Motor neuron (in vitro differentiated cells): ENCODE measurements at places on chromosomes 3 and 15. TPM values are rescaled to one million over a fixed set of nuclear protein-coding genes. Genes with fewer than 3 reads are reported as not detected.

DNA sequence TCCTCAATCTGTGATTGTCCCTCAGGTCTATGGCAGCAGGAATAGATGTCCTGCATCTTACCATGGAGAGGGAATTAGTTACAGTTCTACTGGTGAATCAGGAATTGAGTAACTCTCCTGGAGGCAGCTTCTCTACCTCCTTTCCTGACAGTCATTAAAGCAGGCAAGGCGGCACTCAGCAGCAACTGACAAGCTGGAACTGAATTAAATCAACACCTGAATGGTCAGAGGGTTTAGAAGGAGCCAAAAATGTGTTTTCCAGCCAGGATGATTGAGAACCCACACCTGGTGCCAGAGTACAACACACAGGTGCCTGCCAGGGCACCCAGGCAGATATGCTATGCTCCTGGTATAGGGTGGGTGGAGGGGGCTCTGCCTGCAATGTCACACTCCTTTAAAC lies 43.1 kb upstream of the TIPARP start:
- ATAC-seq: no peak

DNA sequence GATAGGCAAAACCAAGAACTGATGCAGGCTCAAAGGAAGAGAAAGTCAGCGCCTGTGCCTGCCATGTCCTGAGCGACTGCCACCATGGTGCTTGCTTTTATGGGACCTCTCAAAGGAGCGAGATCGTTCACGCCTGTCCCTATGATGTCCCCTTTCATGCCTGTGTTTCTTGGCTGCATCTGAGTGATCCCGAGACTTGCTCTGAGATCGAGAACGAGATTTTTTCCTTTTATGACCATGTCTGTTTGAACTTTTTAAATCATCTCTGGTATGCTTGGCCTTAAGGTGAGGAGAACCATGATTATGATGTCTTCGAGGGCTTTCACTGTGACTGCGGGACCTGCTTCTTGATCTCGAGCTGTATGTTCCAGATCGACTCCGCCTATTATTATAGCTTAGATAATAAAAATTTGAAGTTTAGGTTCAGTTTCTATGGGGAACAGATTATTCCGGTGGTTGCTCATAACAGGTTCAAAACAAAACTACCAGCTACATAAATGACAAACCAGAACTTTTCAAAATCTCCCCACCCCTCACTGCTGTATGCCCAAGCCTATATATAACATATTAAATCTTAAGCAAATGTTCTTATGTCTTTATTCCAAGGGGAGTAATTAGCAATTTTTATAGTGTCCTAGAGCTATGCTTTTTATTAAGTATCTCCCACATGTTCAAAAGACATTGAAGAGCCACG lies 11.6 kb downstream of the CCNL1 start:
- no peak for ATAC-seq

DNA sequence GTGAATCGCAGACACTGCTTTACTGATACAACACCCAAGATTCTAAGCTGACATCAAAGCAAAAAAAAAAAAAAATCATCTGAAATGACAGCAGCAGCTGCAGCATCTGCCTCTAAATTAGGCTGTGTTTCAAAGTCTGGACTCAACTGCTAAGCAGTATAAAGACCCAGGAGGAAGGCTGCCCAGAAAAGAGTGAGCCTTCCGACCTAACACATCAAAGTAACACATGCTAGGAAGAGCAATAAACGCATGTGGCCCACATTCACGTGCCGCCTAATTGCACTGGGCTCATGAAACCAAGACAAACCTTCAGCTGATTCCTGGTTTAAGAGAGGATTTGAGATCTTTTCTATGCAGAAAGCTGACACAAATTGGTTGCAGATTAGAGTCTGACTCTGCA lies 317.1 kb downstream of the ZIC4 start:
- ATAC-seq: no peak

GRCh38 chr3:114741066-114741465 lies 406.0 kb downstream of the ZBTB20 start:
- ATAC-seq: no peak

DNA sequence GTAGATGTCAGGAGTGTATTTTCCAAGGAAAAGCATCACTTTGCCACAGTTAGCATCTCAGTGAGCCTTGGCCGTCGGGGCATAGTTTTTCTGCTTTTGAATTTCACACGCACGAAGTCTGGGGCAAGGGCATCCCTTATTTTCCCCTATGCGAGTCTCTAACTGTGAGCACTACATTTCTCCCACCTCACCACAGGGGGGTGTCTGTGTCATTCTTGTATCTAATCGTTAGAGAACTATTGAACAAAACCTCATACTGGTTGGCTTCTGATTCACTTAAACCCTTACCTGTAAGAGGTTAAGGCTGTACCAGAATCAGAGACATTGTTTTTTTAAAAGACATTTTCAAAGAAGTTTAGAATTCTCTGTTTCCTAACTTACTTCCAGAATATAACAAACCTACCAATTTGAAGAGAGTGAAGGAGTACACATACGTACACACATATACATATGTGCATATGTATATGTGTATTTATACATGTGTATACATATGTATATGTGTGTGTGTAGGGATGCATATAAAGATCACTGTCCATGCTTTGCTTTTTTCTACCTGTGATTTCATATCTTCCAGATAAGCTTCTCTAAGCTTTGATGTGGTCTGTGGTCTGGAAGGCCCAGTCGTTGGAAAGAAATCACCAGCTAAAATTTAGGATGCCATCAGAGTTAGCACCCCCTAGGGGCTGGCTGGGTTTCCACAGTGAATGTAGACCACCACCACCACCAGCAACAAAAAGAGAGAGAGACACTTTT lies 49.4 kb downstream of the MYZAP start:
- peak; percentile 95 for ATAC-seq

DNA sequence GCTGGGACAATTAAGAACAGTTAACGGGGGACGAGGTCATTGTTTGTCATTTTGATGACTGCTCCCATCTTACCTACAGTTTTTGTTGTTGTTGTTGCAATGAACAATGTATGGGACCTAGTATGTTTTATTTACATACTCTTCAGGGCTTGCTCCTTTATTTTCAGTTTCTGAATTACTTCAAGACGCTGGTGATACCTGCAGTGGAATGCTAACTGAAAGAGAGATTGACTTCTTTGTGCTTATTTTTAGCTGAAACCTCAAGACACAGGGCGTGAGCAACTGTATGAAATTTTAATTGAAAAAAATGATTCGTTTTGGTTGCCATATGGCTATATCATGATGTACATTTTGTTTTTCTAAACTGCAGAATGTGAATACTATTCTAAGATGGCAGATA lies 297.9 kb downstream of the EDEM1 start:
- ATAC-seq: no peak

GRCh38 chr15:88911766-88912118 lies 1.4 kb downstream of the MFGE8 start:
- no peak for ATAC-seq

- no peak for ATAC-seq
Observed at GRCh38 chr3:125261031-125261430, 48.5 kb upstream of the SLC12A8 start.

- ATAC-seq: no peak
Observed at GRCh38 chr3:121896823-121897222, 2.6 kb downstream of the SLC15A2 start.

DNA sequence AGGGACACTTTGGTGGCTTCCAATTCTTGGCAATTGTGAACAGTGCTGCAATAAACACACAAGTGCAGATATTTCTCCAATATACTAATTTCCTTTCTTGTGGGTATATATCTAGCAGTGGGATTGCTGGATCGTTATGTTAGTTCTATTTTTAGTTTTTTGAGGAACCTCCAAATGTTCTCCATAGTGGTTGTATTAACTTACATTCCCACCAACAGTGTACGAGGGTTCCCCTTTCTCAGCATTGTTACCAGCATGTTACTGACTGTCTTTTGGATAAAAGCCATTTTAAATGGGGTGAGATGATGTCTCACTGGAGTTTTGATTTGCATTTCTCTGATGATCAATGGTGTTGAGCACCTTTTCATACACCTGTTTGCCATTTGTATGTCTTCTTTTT lies 92.8 kb downstream of the DAPK2 start:
- ATAC-seq: no peak

GRCh38 chr3:50047426-50047825 lies 41.3 kb upstream of the RBM5 start:
- ATAC-seq: no peak

- ATAC-seq: no peak
Observed at GRCh38 chr15:57108296-57108695, 189.9 kb downstream of the TCF12 start.

- ATAC-seq: no peak
Observed at GRCh38 chr3:17800232-17800631, 57.8 kb upstream of the TBC1D5 start.

DNA sequence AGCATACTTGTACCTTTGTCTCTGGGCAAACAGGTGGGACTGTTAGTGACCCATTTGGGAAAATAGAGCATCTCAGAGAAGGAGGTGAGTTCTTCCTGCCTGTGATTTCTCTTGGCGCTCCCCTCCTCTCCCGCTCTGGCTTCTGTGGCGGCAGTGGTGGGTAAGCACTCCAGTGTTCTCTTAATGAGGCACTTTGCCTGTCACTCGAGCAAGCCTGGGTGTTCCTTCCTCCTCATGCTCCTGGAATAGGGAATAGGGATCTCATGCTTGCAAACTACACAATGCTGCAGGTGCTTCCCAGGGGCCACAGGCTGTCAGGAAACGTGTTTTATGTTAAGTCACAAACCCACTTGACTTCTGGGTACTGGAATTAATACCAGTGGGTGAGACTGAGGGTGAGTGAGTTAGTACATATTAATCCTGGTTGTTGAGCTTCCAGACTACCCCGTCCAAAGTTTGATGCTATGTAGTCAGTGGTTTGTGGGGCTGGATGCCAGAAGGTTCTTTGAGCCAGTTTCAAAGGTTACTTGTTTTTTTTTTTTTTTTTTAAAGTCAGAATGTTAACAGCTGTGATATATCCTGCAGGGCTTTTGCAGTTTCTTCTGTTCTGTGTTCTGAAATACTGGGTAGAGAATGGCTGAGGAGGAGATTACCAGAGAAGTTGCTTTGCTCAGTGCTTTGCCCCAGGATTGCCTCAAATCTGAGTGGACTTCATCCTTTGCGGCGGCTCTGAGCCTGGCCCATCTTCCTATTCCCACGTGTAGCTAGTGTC lies 30.5 kb downstream of the EDEM1 start:
- ATAC-seq: no peak

DNA sequence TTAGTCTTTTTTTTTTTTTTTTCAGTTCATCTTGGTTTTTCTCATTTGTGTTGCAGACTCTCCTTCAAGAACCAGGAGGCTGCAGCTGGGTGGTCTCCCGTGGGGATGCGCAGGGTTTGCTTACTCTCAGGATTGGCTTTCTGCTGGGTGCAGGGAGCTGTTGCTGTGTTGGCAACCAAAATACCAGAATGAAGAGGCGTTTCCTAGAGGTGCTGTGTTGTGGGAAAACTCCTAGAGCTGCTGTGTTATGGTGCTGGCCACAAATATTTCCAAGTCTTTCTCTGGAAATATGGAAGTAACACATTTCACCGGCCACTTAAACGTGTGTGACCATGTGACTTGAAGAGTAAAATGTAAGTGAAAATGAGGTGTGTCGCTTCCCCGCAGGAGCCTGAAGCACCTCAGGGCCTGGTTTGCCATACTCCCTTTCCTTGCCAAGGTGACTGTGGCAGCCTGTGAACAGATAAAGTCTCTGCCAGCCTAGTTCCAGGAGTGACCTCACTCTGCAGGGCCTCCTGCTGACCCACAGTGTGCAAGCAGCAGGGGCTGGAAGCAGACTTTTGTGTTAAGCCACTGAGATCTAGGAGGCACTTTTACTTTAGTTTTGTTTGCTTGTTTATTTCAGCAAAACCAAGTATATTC lies 258.9 kb downstream of the ADAMTS17 start:
- no peak for ATAC-seq

DNA sequence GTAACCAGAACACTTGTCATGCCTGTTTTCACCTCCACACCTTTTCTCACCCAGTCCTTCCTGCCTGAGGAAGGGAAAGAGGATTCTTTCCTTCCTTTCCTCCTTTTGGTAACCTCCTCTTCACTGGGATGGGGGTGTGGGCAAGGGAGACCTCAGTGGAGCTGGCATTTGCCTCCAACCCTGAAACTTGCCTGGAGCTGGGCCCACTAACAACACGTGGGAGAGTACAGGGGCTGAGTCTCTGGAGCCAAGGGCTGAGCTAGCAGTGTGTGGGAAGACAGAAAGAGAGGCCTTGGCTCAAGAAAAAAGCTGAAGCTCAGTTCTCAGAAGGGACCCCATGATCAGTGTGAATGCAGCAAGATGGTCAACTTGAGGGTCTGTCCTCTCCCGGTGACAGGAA lies 86.6 kb upstream of the SLC6A11 start:
- no peak for ATAC-seq

DNA sequence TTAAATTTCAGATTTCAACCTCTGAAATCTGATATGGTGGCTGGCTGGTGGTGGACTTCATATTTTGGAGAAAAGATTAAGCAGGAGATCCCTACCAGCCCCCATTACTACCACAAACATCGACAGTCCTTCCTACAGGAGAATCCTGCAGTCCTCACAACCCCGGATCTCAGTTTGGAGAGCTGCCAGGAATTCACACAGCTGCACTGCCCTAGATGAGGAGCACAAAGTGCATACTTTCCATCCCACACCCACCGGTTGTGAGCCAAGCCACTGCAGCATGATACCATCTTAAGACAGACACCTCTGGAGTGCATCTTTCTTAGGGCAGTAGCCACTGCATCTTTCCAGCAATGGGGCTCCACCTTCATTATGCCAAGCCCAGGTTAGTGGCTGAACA lies 185.5 kb upstream of the GPR149 start:
- no peak for ATAC-seq

GRCh38 chr15:57451555-57451954 lies 75.2 kb downstream of the CGNL1 start:
- no peak for ATAC-seq

- peak; percentile 19 for ATAC-seq
Observed at GRCh38 chr3:142705198-142705597, 18.6 kb upstream of the TRPC1 start.

GRCh38 chr3:156795890-156796481 lies 30.2 kb upstream of the LEKR1 start:
- ATAC-seq: peak; percentile 93

DNA sequence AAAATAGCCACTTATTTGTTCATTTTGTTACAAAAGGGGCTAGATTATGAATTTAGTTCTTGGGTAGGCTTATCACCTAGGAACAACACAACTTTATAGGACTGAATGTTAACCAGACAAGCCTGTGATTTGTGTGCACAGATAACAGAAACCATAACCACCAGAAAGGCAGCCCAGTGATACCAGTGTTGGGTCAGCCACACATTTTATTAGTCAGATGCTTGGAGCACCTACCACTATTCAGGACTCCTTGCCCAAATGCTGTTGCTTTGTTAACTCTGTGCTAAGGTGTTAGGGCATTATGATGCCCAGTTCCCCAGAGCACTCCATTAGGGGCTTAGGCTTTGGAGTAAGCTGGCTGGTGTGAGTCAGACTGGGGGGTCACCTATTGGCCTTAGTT lies 22.5 kb downstream of the PLCL2 start:
- no peak for ATAC-seq

CBLB gene
- 51.2 and 53.6 TPM in 2 replicates for total RNA-seq

HRG gene
- total RNA-seq: 2.0 TPM in 1 of 2 replicates, not detected in the other

EOMES gene
- 0.32 and 0.36 TPM in 2 replicates for total RNA-seq

GOLGA6L4 gene
- 0.92 and 1.7 TPM in 2 replicates for total RNA-seq

FAIM gene
- total RNA-seq: 7.3 and 7.8 TPM in 2 replicates

EEF1AKMT4 gene
- total RNA-seq: 4.5 and 5.1 TPM in 2 replicates

TMEM42 gene
- 29.1 and 30.6 TPM in 2 replicates for total RNA-seq

ADAMTS7 gene
- total RNA-seq: 3.1 and 3.3 TPM in 2 replicates

ASTE1 gene
- total RNA-seq: 4.9 and 5.9 TPM in 2 replicates

ZNF662 gene
- 3.1 and 3.3 TPM in 2 replicates for total RNA-seq

PDZRN3 gene
- total RNA-seq: 40.6 and 53.5 TPM in 2 replicates
